ENCODE measurements at places on chromosomes 7 and 10. TPM values are rescaled to one million over a fixed set of nuclear protein-coding genes. Genes with fewer than 3 reads are reported as not detected.

- DNase-seq, result no peak
These were observed 46.4 kb upstream of the CC2D2B start for GRCh38 chr10:95861386-95861785.

DNA sequence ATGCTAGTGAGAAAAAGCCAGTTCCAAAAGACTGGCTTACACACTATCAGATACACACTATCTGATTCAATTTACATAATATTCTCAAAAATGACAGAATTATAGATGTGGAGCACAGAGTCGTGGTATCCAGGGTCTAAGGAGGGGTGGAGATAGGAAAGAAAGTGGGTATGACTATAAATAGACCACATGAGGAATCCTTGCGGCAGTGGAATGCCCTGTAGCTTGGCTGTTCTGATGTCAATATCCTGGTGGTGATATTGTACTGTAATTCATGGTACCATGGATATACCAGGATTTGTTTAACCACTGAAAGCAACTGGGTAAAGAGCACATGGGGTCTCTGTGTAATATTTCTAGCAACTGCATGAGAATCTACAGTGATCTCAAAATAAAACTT is 67.7 kb upstream of the TMEM72 start:
- no peak for DNase-seq

DNA sequence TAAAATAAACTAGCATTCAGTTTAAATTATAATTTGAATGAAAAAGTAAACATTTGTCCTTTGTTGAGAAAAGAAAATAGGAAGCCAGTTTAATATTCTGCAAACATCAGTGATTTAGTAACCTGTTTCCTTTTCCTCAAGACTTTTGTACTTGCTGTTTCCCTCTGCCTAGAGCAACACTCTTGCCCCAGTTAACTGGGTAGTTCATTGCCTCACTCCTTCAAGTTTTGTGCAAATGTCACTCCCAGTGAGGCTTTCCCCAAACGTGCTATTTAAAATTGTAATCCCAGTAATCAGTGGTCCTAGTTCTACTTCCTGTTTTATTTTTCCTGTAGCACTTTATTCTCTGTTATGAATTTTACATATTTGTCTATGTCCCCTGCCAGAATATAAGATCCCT is 23.8 kb downstream of the DLD start:
- no peak for DNase-seq

Gene KLF14
- not detected for total RNA-seq

DNA sequence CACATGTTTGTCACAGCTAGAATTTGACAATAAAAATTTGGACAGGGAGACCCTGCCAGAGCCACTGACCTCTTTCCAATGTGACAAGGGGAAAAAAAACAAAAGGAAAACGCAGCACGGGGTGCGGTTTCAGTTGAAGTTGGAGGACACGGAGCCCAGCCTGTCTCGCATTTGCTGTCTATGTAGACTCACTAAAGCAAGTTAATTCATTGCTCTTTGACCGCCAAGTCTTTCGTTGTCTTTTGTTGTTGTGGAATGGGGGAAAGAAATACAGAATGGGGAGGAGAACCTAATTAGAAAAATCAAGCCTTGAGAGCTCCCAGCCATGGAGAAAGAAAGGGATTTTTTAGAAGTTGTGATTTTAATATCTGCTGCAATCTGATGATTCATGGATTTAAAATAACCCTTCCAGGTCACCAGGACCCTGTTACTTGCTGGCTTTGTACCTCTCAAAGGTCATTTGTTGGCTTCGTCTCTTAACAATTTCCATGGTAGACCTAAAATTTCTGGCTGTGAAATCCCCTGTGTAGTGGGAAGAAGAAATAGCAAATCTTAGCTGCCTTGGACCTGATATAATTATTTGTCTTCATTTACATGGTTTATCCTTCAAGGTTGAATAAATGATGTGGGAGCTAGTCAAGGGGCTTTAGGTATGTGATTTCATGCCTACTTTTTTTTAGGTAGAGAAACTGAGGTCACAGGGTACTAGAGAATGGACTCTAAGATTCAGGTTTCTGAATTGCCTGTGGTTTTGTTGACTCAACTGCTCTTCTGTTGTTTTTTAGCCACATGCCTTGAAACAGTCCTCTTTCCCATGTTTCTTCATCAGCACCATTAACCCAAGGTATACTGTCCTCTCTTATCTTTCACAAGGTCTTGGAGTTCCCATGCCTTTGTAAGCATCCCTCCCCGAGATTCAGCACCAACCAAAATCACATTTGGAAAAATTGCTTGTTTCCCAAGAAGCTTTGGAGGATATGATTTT is 78.7 kb downstream of the TCF7L2 start:
- no peak for DNase-seq

Gene CALML5
- total RNA-seq, result not detected

DNA sequence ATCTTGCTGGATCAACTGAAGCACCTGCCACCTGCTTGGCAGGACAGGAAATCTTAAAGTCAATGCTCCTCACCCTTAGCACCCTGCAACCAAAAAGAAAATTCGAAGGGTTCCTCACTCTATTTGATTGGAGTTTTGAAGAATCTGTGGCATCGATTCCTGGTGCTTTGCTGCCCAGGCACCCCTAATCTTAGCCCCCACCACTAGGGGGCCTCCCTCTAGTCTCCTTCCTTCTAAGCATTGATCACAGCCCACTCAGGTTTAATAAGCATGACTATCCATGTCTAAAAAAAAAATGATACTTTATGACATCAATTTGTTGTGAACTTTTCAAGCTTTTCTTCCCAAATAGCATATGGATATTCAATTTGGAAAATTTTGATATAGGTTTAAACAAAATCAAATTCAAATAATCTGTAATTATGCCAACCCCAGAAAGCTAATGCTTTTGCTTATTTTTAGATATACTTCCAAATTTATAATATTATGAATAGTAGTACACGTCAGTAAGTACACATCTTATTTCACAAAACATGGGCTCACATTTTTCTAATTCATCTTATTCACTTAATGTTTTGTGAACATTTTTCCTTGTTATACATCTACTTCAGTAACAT is 45.3 kb downstream of the NRG3 start:
- DNase-seq, result peak; percentile 22

Gene CTTNBP2
- total RNA-seq, result not detected

GRCh38 chr7:100483722-100484672 is at the start of gene NYAP1:
NYAP1 (plus strand) TSS chr7:100483927; CDS start chr7:100485312, 1,385 bp downstream.
- peak; percentile 38 for DNase-seq

Gene ADAM12
- 1.6 TPM for total RNA-seq

DNA sequence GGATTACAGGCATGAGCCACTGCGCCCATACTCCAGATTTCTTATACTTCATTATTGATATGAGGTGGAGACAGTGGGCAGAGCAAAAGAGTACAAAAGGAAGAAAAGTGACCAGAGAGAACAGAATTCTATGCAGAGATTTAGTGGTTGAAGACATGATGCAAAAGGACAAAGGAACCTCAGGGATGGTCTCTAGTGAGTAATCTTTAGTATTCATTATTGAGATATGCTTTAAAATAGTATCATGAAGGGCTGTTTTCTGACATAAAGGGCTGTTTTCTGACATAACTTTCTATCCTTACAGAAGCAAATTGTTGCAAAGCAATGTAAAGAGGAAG is 81.2 kb upstream of the OIT3 start:
- no peak for DNase-seq

DNA sequence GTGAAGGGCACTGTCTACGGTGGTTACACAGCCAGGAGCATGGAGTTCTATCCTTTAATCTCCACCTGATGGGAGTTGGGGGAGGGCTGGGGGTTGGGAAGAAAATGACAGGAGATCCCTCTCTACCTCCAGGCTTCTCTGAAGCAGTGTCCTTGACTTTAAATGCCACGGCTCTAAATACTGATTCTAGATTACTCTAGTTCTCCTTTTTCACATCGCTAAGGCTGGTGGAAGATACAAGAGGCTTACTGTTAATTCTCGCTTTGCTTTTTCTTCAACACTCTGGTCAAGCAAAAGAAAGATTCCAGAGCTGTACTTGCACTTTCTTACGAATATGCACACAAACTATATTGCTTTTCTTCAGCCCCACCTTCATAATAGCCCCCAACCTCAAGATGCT is 30.5 kb downstream of the ARL3 start:
- DNase-seq, result no peak

DNA sequence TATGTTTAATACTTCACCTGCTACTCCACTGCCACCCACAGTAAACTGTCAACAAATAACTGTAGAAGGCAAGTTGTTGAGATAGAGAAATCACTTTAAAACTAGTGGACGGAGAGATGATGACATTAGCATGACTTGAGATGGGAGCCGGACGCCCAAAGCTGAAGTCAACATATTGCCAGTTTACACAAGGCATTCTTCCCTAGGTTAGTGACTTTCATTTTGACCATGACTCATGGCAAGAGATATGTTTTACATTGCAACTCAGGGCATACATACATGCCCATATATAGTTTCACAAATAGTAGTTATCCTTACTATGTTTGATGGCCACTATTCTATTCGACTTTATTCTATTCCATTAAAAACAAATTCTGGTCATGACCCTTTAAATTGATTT is 296.6 kb downstream of the PLXNA4 start:
- no peak for DNase-seq

DNA sequence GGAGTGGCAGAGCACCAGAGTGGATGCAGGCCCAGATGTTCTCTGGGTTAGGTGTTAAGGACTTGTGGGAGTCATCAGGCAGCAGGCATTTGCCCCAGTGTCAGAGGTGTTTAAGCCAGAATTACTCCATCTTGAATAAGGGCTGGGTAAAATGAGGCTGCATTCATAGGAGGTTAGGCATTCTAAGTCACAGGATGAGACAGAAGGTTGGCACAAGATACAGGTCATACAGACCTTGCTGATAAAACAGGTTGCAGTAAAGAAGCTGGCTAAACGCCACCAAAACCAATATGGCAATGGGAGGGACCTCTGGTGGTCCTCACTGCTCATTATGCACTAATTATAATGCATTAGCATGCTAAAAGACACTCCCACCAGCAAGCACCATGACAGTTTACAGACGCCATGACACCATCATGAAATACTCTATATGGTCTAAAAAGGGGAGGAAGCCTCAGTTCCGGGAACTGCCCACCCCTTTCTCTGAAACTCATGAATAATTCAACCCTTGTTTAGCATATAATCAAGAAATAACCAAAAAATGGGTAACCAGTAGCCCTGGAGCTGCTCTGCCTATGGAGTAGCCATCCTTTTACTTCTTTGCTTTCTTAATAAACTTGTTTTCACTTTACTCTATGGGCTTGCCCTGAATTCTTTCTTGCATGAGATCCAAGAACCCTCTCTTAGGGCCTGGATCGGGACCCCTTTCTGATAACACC is 882 bp upstream of the LRRC61 start:
- peak; percentile 91 for DNase-seq

GRCh38 chr7:148883266-148884048 is 634 bp downstream of the EZH2 start:
- peak; percentile 54 for DNase-seq

Gene HABP2
- total RNA-seq, result not detected

GRCh38 chr7:128076796-128077271 is 45.6 kb upstream of the LRRC4 start:
- no peak for DNase-seq

DNA sequence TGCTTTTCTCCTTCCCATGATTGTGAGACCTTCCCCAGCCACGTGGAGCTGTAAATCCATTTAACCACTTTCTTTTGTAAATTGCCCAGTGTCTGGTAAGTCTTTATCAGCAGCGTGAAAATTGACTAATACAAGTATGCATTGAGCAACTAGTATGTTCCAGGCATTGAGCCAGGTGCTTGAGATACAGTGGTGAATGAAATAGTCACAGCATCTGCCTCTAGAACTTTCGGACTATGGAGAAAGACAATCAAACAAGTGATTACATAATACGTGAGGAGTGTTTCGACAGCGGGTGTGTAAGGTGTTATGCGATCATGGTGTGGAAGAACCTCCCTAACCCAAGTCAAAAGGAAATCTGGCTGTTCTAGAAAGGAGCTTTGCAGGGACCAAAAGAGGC is 21.6 kb upstream of the NUP205 start:
- DNase-seq, result no peak

Gene LIPM
- not detected for total RNA-seq

DNA sequence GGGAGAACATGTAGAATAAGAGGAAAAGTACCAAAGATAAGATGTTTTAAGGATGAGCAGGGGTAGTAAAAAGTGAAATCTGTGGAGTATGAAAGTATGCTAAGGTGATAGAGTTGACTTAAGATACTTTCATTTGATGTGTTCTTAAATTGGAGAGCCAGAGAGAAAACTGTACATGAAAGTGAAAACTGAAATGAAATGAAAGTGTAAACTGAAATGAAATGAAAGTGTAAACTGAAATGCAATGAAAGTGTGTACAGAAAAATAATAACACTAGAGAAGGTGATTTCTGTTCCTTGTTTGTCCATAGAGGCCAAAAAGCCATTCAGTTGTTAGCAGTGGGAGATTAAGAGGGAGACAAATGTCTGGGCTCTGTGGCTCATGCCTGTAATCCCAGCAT is 17.5 kb downstream of the AHR start:
- no peak for DNase-seq

- DNase-seq, result no peak
These were observed 7.7 kb downstream of the USP6NL start for GRCh38 chr10:11603741-11604140.

Gene PAXIP1
- 34.5 TPM for total RNA-seq

- no peak for DNase-seq
These were observed 163.8 kb downstream of the SVIL start for GRCh38 chr10:29470843-29471543.

GRCh38 chr7:6504996-6505395 is 46.3 kb downstream of the GRID2IP start:
- DNase-seq, result no peak

Gene FAM131B
- 2.4 TPM for total RNA-seq

DNA sequence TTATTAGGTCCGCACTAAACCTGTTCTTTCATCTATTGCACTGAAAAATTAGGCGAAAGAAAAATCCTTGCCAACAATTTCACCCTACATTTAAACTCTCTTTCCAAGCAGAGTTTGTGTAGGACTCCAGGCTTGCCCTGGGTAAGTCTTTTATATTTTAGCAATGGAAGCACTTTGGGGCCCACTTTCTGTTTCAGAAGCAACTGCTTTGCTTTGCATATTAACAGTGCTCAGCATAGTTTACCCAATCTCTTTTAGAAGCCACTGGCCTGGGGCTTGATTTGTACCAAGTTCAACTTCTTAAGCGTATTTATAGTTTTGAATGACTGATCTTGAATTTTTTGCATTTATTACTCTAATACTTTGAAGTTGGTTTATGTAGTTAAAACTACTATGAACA is 78.8 kb upstream of the MDFIC start:
- no peak for DNase-seq

- no peak for DNase-seq
These were observed 287.4 kb downstream of the CACNA2D1 start for GRCh38 chr7:82156168-82156567.

DNA sequence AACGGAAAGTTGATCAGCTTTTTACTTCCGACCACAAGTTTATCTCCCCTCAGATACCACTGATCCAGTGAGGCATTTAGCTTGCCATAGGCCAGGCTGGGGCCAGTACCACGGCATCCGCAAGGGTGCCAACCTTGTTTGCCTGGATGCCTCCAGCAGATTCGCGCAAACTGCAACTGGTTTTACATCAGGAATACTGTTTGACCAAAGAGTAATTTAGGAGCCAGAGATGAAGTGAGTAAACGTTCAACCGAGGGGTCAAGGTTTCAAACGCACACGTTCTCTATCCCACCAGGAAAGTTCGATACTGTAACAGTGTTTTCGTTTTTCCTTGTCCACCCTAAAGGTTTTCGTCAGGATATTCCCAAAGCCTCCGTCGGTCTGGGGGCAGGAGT is 266 bp upstream of the MDFIC start:
- no peak for DNase-seq

Gene AGBL3
- 3.6 TPM for total RNA-seq

- DNase-seq, result no peak
These were observed 259.7 kb downstream of the PAXIP1 start for GRCh38 chr7:154743206-154743605.

- DNase-seq, result no peak
These were observed 5.4 kb upstream of the UBE3C start for GRCh38 chr7:157133304-157133703.

Gene ASAH2
- 2.3 TPM for total RNA-seq
